ENCODE measurements at places on chromosomes 12 and 14. TPM values are rescaled to one million over a fixed set of nuclear protein-coding genes. Genes with fewer than 3 reads are reported as not detected.
A peak's percentile ranks its signal among the peaks of the same experiment; 100 is the strongest.

Gene HNF1A
- polyA plus RNA-seq: not detected

GRCh38 chr12:58455136-58455535 lies 465.2 kb downstream of the LRIG3 start:
- no peak for DNase-seq

Gene TUNAR
- polyA plus RNA-seq: not detected

DNA sequence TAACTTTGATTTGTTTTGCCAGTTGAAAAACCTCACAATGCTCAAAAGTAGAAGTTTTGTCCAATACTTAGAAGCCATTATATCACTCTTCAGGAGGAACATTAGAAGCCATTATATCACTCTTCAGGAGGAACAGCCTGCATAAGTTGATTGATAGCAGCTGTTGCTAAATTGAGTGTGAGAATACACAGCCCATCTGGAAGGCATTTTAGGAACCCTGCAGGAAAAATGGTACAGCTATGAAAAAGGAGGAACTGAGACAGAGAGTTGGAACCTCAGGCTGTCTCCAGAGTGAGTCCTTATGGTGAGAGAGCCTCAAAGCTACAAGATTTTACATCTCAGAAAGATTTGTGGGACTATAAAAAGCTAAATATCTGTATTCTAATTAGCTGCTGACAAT lies 207.0 kb downstream of the MYRFL start:
- DNase-seq: no peak

DNA sequence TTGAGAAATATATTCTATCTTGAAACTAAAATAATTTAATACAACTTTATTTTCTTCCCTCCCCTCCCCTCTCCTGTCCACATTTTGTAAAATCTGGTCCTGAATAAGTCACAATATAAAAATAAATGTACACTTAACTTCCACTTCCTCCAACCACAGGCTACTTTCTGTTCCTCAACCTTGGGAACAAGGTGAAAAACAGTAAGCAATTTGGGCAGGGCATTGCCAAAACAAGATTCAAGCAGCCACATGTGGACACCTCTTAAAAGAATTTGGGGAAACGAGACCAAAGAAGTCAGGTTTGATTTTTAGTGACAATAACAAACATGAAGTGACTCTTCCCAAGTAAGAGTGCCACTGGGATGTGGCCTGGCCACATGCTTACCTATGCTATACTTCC lies 115.7 kb downstream of the PTPRQ start:
- DNase-seq: no peak

GRCh38 chr12:3315201-3315661 lies 175.8 kb upstream of the PRMT8 start:
- DNase-seq: peak; percentile 73

Gene TAS2R8
- 0.06 TPM for polyA plus RNA-seq

GRCh38 chr12:104462931-104463339 lies 6.2 kb downstream of the CHST11 start:
- DNase-seq: no peak

- DNase-seq: peak; percentile 76
Measured at GRCh38 chr12:46555406-46555852, 182.9 kb upstream of the SLC38A2 start.

Gene GAPDH
- polyA plus RNA-seq: 11,356 TPM

Gene TAS2R43
- not detected for polyA plus RNA-seq
